ENCODE measurements at places on chromosomes 11 and 22.

GRCh38 chr11:130673698-130674097 lies 225.3 kb downstream of the ADAMTS15 start:
- DNase-seq: no peak

DNA sequence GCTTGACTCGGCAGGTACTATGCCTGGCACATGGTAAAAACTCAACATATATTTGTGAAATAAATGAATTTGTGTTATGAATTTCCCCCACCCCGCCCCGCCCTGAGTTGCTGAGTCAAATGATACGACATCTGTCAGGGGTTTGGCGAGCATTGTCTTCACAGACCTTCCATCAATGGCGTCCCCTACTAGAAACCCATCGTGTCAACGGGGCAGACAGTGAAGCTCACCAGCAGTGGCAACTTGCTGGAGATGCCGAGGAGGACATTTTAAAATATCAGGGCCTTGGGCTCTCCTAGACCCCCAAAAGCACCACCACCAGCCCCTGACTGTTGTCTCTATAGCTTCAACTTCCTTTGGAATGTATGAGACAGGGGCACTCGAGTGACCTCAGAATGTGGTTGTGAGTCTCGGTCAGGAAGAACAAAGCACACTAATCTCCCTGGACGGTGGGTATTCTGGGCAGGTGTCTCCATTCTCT lies 761 bp upstream of the NXF1 start:
- DNase-seq: no peak

GRCh38 chr11:34816698-34817213 lies 99.4 kb downstream of the APIP start:
- no peak for DNase-seq

- no peak for DNase-seq
These were observed 30.0 kb downstream of the PACSIN2 start for GRCh38 chr22:42984814-42985530.

DNA sequence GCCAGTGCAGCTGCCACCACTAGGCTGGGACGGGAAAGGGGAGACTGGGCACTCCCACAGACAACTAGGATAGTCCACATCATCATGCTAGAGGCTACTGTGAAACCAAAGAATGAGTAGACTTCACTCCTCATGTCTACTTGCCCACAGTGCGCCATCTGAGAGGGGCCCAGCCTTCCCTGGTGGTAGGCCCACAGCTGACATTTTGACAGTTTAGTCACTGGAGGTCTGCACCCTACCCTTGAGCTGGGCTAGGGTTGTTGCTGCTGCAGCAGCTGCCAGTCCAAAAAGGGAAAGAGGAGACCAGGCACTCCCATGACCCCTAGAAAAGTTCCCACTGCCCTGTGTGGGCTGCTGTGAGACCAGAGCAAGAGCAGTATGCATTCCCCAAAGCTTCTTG lies 141.2 kb downstream of the DLG2 start:
- DNase-seq: no peak

DNA sequence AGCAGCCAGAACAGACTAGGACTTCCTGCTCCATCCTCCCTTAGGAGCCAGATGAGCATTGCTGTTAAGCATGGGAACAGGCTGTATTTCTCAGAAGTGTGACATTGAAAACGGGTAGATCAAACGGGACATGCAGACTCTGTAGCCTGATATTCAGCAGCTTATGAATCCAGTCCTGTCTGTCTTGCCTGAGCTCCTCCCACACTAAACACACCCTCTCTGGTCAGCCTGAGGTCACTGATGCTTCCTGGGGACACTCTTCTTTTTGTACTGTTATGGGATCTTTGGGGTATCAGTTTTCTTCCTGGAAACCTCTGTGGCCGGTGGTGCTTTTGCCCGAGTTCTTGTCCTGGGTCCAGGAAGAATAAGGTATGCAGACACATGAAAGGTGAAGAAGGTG lies 35.8 kb downstream of the C11orf91 start:
- no peak for DNase-seq

DNA sequence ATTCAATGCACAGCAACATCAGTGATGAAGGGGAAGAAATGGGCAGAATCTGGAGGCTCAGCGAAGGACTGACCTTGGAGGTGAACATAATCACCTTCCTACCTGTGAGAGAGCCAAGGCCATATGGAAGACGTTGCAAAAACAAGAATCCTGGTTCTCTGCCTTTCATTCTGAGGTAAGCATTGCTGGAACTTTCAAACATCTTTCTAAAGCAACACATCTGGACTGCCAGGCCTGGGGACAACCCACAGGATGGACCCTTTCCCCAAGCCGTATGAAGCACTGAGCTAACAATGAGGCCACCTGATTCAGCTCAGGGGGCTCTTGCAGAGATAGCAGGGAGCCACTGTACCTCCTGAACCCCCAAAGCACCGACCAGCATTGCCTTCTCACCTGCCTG lies 70.5 kb downstream of the ETS1 start:
- no peak for DNase-seq

DNA sequence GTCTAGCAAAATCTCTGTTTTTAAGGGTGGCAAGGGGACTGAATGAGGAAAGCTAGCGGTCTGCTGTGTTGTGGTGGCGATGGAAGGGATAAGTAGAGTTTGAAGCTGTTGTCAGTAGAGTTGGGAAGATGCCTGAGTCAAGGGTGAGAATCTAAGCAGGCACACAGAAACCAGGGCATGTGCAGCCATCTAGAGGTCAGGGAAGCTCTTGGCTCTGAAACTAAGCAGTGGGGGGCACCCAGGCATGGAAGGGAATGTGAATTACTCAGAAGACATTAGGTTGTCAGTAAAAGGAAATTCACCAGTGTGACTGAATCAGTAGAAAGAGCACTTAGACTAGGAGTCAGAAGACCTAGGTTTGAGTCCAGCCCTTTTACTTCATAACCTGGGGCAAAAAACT lies 15.4 kb downstream of the BMAL1 start:
- no peak for DNase-seq

GRCh38 chr22:40401532-40401931 lies 31.1 kb downstream of the SGSM3 start:
- DNase-seq: no peak

DNA sequence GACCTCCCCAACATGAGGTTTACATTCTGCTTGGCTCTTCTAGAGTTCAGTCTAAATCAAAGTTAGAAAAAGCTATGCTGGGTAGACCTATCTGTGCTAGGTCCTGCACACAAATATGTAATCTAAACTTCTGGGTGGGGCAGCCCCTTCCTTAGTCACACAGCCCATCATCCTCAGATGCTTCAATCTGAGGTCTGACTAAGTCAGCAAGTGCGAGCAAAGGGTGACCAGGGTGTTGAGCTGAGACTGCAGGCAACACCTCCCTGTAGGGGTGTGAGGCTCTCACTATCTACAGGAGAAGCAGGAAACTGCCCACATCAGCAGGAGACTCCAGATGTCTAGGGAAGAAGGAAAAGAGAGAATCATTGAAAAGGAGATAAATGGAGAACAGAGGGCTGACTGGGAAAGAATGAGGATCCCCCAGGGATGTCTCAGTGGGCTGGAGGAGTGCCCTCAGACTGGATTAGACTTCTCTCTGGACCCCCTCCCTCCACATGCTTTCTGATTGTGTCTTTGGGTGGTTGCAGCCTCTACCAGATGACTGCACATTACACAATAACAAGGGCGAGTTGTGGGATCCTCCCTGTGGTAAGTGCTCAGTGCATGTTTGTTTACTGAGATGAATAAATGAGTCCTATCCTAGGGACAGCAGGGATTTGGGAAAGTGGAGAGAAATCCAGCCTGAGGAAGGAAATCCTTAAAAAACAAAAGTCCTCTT lies 266.2 kb upstream of the PLET1 start:
- no peak for DNase-seq

- no peak for DNase-seq
These were observed 5.3 kb downstream of the TAGLN start for GRCh38 chr11:117204283-117205080.

DNA sequence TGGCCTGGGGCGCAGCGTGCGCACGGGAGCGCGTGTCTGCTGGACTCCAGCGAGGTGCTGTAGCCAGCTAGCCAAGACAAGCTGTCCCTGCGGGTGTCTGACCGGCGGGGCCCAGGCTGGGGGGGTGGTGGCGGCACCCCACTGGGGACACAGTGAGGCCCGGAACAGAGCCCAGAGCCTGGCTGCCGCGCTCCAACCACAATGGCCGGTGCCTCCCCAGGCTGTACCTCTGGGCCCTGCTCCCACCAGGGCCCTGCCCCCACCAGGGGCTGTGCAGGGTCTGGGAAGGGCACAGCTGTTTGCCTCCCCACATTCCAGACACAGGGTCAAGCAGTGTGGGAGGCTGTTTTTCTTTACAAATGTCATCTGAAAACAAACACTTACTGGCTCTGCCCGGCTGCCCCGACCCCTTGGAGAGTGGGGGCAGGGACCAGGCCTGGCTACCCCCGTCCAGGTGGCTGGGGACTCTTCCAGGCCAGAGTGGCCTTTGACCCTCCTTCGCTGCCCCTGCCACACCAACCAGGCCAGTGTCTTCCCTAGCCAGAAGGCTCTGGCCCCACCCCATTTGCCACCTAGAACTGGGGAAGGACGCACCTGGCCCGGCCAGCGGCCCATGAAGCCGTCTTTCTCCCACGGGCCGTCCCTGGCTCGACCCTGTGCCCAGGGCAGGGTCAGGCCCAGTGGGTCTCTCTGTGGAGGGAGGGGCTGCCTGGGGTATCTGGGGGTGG lies 14.6 kb downstream of the H19 start:
- DNase-seq: no peak
